ENCODE measurements at places on chromosomes 12 and 14.

- DNase-seq, result no peak
These were observed 65.5 kb upstream of the PRKD1 start for GRCh38 chr14:29993143-29993542.

DNA sequence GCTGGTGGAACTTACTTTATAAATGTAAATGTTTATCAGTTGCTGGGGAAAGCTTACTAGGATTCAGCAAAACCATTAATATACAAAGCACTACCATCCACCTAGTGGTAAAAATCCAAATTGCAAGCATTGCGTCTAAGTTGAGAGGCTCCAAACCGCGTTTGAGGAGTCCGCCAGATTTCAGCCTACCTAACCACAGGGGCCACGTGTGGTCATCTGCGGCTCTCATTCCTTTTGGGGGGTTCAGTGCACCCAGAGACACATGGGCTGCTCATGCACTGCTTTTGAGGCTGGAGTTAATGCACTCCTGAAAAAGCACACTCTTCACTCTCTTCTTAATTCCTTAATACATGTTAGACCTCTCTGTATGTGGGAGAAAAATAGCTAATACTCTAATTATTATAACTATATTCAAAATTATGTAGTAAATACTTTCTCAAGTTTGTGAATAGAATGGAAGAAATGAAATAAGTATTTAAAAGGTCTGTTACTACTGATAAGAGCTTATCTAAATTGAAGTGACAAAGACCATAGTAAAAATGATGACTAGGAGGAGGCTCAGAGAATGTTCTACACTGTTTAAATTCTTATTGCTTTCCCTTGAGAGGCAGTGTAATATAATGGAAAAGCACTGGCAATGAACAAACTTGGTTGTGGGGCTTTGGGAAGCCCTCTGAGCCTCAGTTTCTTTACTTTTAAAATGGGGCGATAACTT, 41.4 kb upstream of the MANSC4 start:
- DNase-seq, result peak; percentile 23

DNA sequence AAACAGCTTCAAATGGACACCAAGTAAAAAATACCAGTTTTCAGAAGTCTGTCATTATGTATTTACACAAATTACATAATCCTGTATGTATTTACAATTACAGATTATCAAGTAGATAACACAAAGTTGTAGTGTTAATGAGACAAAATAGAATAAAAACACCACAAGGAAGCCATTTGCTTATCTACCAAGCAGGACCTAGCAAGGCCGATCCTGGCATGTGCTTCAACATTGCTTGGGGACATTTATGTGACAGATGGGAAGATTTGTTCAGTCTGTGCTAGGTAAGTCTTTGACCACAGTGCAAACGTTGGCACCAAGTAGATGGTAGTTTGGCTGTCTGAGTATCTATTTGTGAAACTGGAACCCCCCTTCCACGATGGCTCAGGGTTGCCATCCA, 35.8 kb downstream of the BCAT1 start:
- DNase-seq, result no peak

DNA sequence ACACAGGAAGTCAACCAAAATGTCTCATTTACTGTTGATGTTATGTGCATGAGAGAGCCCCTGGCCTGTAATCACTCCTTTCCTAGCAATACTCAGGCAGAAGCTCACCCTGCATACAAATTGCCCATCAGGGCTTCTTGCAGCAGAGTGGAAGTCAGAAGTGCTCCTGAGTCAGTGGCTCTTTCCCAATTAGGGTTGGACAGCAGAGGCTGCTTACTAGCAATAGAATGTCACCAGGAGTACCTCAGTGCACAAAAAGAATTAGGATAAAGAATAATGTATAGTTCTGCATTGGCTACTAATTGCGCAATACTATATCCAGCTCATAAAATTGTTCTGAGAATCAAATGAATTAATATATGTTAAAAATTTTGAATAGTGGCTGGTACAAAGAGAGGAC, 161.1 kb downstream of the SLC35F4 start:
- DNase-seq, result no peak

DNA sequence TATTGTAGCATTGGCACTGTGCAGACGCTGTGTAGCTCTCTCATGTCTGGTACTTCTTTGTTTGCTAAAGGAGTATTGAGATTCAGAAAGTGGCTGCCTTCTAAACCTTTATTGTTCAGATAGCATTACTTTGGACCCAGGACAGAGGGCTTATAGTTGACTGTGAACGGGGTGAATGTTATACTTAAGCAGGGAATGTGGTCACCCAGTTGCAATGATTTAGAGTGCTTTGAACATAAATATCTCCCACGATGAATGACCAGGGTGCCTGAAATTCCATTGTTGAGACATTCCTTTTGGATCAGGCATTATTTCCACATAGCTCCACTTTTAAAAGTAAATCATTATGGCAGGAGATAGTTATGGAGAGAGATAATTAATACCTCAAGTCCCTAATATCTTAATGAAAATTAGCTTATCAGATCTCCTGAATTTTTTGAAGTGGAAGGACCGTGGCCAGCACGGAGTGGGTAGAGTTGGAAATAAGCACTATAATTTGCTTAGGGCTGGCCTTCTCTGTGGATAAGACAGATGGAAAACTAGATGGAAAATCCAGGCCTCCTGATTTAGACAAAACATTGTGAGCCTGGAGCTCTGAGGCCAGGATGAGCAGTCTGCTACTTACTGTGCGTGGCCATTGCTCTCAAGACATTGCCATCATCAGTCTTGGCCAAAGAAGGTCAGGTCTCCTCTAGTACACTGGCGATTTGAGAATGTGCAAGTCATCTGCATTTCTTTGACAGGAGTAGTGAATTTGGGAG, 114.5 kb downstream of the ETV6 start:
- DNase-seq, result no peak

DNA sequence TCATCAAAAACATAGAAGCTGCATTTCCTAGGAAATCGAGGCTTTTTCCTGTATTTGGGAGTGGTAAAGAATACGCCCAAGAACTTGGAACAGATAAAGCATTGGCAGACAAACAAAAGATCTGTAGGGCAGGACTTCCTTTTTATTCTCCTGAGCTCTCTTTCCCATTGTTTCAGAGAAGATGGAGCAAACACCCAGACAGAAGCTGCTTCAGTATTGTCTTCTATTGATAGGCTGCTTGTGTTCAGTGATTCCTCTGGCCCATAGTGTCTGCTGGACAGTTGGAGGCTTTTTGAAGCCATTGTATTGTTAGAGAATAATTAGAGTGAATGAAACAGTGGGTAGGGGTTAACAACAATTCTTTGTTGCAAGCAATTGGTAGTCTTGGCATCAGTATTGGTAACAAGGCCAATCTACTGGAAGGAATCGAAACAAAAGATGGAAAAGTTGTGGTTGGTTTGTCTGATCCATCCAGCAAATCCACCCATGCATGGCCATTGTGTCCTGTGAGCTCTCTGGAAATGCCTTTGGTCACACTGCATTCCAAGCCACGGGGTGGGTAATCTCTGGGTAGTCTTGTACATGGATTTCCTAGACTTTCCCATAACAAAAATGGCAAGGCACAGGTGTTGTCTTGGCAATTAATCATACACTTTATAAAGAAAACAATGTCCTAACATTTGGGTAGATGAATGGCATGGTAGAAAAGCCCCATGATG, 424.8 kb downstream of the RAD51B start:
- DNase-seq, result no peak

DNA sequence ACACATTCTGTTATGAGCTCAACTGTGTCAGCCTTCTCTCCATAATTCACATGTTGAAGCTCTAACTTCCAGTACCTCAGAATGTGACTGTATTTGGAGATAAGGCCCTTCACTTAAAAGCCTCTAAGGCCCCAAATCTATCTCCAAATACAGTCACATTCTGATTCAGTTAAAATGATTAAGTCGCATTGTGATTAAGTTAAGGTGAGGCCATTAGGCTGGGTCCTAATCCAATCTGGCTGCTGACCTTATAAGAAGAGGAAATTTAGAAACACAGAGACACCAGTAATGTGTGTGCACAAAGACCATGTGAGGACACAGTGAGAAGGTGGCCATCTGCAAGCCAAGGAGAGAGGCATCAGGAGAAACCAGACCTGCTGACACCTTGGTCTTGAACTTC, 141.6 kb downstream of the GXYLT1 start:
- DNase-seq, result no peak

DNA sequence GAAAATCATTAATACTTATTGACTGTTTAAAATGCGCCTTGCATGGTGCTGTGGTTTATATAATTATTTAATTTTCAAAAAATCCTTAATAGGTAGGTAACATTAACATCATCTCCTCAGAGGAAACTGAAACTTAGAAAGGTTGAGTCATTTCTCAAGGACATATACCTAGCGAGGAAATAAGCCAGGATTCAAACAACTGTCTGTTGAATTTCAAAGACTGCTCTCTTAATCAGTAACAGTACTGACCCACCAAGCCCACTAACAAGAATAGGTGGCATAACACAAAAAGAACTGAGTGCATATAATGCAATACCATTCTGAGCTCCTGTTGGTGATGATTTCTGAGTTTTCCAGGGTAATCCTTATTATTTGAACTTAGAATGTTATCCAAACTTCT, 174.3 kb downstream of the SOX5 start:
- DNase-seq, result no peak

GRCh38 chr12:124684496-124684895, 117.1 kb upstream of the NCOR2 start:
- no peak for DNase-seq

DNA sequence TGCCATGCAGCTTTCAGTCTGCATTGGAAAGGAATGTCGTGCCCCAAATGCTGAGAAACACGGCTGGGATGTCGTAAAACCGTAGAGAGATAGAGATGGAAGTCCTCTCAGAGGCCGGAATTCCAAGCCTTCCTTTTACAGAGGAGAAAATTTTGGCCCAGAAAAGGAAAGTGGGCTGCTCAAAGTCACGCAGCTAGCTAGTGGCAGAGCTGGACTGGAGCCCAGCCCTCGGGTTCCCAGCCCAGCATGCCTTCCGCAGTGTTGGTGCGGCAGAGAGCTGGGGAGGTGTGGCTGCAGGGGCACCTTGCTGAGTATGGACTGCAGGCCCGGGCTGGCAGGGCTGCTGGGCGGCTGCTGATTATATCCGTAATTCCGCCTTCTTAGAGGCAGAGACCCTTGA, 50.3 kb downstream of the KCNA1 start:
- DNase-seq, result no peak

GRCh38 chr12:48779869-48780268, 9.0 kb downstream of the ADCY6 start:
- DNase-seq, result no peak

DNA sequence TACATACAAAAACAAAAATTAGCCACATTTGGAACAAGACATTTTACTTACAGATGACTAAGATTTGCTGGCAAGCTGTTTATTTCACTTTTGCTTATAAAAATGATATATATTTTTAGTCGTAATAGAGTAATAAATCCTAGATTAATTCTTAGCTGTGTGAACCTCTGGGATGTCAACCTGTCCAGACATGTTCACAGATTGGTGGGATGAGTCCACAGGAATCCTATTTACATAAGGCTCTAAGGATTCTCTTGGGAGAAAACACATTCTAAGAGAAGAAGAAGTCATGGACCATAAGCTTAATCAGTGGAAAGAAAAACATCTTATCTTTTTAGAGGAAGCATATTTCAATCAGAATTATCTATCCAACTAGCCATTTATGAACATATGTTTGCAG, 797.4 kb downstream of the C12orf50 start:
- DNase-seq, result no peak

- DNase-seq, result no peak
These were observed 20.0 kb downstream of the RBMS2 start for GRCh38 chr12:56541631-56542030.

DNA sequence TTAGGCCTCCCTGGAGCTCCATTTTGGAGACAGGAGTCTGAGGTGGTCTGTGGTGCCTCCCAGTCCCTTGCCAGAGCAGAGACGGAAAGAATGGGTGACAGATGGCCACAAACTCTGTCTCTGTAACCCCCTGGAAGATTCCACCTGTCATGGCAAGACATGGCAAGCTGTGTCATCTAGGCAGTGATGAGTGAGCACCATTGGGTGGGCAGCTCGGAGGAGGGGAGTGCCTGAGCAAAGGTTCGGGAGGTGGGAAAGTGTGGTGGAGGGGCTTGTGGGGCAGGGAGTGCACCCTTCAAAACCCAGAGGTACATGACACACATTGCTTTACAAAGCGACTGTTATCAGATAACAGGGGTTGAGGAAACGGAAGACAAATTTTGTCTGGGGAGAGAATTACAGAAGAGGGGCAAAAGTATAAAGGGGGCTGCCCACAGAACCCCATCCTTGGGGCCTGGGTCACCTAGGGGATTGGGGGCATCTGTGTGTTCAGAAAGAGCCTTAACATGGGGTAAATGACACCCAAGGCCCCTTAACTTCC, 3.5 kb downstream of the RIN3 start:
- peak; percentile 48 for DNase-seq

DNA sequence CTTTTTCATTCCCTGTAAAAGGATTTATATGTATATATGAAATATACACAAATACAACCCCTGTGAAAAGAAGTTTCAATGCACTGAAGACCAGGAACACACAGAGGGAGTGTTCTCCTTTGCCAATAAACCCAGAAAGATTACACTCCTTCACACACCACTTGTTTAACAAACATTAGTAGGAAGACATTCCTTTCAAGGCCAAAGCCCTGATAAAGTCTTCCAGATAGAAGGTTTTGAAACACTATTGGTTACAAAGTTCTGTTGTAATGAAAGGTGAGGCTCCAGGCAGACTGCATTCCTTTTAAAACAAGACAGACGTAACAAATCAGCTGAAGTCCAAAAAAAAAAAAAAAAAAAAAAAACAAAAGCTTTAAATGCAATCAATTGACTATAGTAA, 81.0 kb downstream of the PTPN21 start:
- no peak for DNase-seq

DNA sequence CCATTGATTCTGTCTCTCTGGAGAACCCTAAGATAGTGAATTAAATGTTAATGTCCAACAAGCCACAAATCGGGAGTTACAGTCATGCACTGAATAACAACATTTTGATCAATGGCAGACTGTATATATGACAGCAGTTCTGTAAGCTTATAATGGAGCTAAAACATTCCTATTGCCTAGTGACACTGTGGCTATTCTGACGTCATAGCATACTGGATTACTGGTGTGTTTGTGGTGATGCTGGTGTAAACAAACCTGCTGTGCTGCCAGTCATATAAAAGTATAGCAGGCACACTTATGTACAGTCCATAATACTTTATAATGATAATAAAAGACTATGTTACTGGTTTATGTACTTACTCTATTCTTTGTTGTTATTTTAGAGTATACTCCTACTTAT, 56.7 kb upstream of the BICD1 start:
- no peak for DNase-seq
